ENCODE measurements at places on chromosomes 1 and 21. TPM values are rescaled to one million over a fixed set of nuclear protein-coding genes. Genes with fewer than 3 reads are reported as not detected.

- H3K27ac ChIP-seq: no peak overlapping the region
- H3K4me3 ChIP-seq: no peak overlapping the region
- no peaks in the 10 kb centered on the region for H3K4me1 ChIP-seq
- H3K36me3 ChIP-seq: peaks cover 56% of the 10 kb centered on the region
Observed at GRCh38 chr1:153639280-153639679, 5.4 kb downstream of the CHTOP start.

- H3K27ac ChIP-seq: no peak overlapping the region
- H3K4me3 ChIP-seq: no peak overlapping the region
- DNase-seq: peak; percentile 12
- H3K27me3 ChIP-seq: no peaks in the 10 kb centered on the region
- no peaks in the 10 kb centered on the region for H3K36me3 ChIP-seq
- peaks cover 5% of the 10 kb centered on the region for H3K4me1 ChIP-seq
Observed at GRCh38 chr21:35091496-35091895, 42.4 kb upstream of the RUNX1 start.

DNA sequence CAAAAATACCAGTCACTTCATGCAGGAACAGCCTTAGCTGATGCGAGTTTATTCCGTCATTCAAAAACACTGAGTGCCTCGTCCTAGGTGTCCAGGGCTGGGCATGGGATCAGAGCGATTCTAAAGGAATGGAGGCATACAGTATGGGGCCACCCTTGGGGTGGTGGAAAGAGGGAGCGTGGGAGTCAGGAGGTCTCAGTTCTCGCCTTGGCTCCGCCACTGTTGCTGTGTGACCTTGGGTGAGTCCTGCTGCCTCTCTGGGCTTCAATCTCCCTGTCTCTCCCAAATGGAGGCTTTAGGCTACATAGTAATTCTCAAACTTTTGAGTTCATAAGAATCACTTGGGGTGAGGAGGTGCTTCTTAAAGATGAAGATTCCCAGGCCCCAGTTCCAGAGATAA is 44.0 kb downstream of the OPRD1 start:
- H3K4me1 ChIP-seq: no peaks in the 10 kb centered on the region
- no peak overlapping the region for H3K4me3 ChIP-seq
- no peaks in the 10 kb centered on the region for H3K36me3 ChIP-seq
- no peak overlapping the region for H3K27ac ChIP-seq
- DNase-seq: no peak

DNA sequence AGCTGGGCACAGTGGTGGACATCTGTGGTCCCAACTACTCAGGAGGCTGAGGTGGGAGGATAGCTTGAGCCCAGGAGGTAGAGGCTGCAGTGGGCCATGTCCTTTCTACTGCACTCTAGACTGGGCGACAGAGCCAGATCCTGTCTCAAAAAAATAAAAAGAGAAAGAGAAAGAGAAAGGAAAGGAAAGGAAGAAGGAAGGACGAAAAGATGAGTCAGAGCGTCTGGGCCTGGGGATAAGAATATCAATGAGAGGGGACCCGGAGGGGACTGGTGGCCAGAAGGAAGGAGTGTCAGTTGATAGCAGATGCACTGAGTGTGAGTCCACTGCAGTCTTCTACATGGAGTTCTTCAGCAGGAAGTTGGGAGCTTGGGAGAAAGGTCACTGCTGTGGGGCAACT is 75.6 kb downstream of the SYT6 start:
- peaks cover 21% of the 10 kb centered on the region for H3K27me3 ChIP-seq
- H3K4me1 ChIP-seq: no peaks in the 10 kb centered on the region
- no peak overlapping the region for H3K4me3 ChIP-seq
- no peak overlapping the region for H3K27ac ChIP-seq

DNA sequence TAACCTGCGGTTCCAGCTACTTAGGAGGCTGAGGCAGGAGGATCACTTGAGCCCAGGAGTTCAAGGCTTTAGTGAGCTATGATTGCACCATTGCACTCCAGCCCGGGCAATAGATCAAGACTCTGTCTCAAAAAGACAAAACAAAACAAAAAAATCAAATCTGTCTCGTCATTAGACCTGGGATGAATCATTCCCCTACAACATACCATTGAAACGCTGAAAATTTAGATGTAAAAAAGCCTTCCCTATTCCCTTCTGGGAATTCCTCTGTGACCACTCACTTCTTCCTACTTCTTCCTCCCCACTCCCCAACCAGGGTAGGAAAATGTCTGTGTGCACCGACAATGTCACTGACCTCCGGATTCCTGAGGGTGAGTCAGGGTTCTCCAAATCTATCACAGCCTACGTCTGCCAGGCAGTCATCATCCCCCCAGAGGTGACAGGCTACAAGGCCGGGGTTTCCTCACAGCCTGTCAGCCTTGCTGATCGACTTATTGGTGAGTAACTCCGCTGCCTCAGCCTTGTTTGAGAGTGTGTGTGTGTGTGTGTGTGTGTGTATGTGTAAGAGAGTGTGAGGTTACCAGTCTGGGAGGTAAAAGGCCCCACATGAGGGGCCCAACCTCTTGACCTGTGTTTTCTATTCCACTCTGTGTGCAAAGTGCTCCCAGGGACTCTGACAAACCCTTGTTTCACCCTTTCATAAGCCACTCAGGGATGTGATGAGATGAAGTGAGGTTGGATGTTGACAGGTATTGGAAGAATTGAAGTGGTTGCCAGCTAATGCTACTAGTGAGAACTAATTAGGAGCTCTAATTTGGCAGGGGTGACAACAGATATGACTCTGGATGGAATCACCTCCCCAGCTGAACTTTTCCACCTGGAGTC is 16.3 kb upstream of the SARS1 start:
- no peaks in the 10 kb centered on the region for H3K27me3 ChIP-seq
- peak overlapping the region; percentile 56 for H3K27ac ChIP-seq
- peaks cover 18% of the 10 kb centered on the region for H3K4me1 ChIP-seq
- H3K4me3 ChIP-seq: no peak overlapping the region

GRCh38 chr1:4064150-4064889 is 164.2 kb upstream of the C1orf174 start:
- H3K27ac ChIP-seq: no peak overlapping the region
- no peak for DNase-seq
- H3K27me3 ChIP-seq: no peaks in the 10 kb centered on the region

DNA sequence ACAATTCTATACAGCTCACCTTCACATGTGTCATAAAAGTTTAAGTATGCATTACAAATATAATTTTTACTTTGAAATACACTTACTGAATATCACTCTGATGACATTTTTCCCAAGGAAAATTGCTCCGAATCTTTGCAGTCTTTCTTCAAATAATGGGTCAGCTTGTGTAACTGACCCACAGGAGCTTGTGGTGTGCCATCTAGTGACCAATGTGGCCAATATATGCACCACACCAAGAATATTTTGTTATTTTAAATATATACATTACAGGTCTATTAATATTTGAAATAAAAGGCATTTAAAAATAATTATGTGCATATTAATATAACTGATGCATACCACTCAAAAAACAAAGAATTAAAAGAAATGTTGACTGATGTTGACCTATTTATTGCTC is 271.4 kb downstream of the TBX15 start:
- no peaks in the 10 kb centered on the region for H3K27me3 ChIP-seq
- H3K27ac ChIP-seq: no peak overlapping the region
- H3K36me3 ChIP-seq: no peaks in the 10 kb centered on the region
- DNase-seq: no peak
- H3K4me1 ChIP-seq: no peaks in the 10 kb centered on the region

DNA sequence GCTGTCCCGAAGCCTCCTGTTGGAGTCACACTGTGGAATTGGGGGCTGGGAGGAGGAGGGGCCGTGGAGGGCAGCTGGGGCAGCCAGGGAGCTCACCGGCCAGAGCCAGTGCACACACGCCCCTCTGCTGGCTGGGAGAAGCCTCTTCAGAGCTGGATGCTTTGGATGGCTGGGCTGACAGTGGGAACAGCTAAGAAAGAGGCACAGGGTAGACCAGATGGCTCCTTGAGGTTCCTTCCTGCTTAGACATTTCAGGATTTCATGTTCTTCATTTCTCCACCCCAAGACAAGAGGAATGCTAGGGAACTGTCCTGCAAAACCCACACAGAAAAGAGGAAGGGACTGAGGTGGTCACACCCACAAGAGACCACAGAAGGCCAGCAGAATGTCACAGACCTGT is 254.8 kb upstream of the VAMP3 start:
- peak; percentile 41 for DNase-seq
- no peaks in the 10 kb centered on the region for H3K36me3 ChIP-seq
- no peak overlapping the region for H3K4me3 ChIP-seq

DNA sequence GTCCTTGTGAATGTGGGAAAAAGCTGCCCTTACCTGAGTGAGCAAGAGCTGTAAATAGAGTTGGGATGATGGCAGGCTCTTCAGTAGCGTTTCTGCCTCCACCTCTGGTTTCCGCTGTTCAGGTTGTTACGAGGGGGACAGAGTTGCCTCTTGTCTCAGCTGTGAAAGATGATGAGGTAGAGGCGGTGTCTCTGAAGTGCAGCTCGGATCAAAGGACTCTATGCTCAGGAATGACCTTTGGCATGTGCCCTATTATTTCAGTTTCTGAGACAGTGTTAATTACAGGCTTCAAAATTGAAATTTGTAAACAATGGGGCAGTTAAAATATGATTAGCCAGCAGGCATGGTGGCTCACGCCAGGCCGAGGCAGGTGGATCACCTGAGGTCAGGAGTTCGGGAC is 70.3 kb downstream of the VPS26C start:
- DNase-seq: no peak
- H3K4me3 ChIP-seq: no peak overlapping the region
- peaks cover 7% of the 10 kb centered on the region for H3K4me1 ChIP-seq
- H3K27ac ChIP-seq: no peak overlapping the region
- H3K27me3 ChIP-seq: no peaks in the 10 kb centered on the region
- H3K36me3 ChIP-seq: peaks cover 57% of the 10 kb centered on the region

GRCh38 chr1:31771891-31772668 is 7.9 kb upstream of the ADGRB2 start:
- no peak overlapping the region for H3K4me3 ChIP-seq
- H3K36me3 ChIP-seq: no peaks in the 10 kb centered on the region
- peak; percentile 27 for DNase-seq
- no peak overlapping the region for H3K27ac ChIP-seq

Gene NLRP3
- total RNA-seq: not detected

Gene PROX1
- 0.28 TPM for total RNA-seq

Gene DYNLT5
- total RNA-seq: 0.18 TPM

Gene ADCY10
- under 0.01 TPM for total RNA-seq
